CD4-positive, alpha-beta T cell treated with Interleukin-2 at 100 ng/mL for 4 hours (primary cell): ENCODE measurements at places on chromosomes 6 and 20.

DNA sequence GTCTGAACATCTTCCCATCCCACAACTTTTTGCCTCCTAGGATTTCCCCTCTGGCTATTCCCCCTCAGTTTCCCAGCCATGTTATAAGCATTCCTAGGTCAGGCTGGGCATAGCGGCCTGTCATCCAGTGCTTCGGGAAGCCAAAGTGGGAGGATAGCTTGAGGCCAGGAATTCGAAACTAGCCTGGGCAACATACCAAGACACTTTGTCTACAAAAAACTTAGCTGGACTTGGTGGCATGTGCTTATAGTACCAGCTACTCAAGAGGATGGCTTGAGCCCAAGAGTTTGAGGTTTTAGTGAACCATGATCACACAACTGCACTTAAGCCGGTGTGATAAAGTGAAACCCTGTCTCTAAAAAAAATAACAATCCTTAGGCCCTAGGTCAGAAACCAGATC lies 447.4 kb downstream of the KIF16B start:
- DNase-seq = no peak

DNA sequence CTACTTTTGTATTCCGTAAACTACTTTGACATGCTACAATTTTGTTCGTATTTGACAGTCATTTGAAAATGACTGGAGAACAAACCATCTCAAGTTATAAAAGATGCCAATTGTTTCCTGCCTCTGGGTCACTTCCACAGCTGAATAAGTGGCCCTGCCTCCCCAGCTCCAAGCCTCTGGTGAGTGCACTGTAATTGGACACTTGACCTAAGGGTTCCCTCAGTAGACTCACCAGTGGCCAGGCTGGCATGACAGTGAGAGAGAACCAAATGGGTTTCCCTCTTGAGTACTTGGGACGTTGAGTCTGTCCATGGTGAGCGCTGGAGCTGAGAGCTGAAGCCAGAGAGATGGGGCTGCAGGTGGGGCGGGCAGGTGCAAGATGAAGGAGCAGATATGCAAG lies 57.1 kb downstream of the SLC35D3 start:
- DNase-seq = no peak

GRCh38 chr6:48067148-48067712 lies 43.8 kb downstream of the PTCHD4 start:
- no peak for DNase-seq

- DNase-seq = no peak
These were observed 72.5 kb downstream of the ARHGAP18 start for GRCh38 chr6:129637340-129638054.
